H7 (cell line): ENCODE measurements at places on chromosomes 5 and 9.
A peak's percentile ranks its signal among the peaks of the same experiment; 100 is the strongest.

- DNase-seq: peak; percentile 74
Measured at GRCh38 chr5:174732036-174733020, 7.9 kb downstream of the MSX2 start.

DNA sequence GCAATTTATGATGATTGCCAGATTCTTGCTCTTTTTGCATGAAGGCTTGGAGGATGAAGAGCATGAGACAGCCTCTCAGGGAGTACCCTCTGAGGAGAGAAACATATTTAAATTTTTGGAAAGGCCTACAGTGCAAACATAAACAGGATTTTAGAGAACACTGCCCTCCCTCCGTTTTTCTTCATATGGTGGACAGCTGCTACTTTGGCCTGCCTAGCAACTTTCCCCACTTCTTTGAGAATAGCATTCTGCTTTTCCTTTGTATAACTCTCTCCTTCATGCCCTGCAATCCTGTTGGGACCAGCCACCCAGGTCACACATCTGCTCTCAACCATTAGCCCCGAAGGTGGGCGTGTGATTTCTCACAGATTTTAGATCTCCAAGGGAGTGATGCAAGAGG lies 20.5 kb upstream of the TXN start:
- DNase-seq: no peak

- no peak for DNase-seq
Measured at GRCh38 chr5:10348258-10348657, 5.2 kb upstream of the MARCHF6 start.

- DNase-seq: no peak
Measured at GRCh38 chr5:59506285-59506877, 387.1 kb downstream of the PDE4D start.

GRCh38 chr9:113771199-113771598 lies 104.9 kb upstream of the ZNF618 start:
- no peak for DNase-seq

GRCh38 chr9:133635533-133636531 lies at the start of gene DBH:
TSS of gene DBH (plus strand) at chr9:133636363. CDS start at chr9:133636372, 9 bp downstream.
- DNase-seq: no peak
